Left renal pelvis (tissue), 4 donors: ENCODE measurements at places on chromosomes 6 and 20.

DNA sequence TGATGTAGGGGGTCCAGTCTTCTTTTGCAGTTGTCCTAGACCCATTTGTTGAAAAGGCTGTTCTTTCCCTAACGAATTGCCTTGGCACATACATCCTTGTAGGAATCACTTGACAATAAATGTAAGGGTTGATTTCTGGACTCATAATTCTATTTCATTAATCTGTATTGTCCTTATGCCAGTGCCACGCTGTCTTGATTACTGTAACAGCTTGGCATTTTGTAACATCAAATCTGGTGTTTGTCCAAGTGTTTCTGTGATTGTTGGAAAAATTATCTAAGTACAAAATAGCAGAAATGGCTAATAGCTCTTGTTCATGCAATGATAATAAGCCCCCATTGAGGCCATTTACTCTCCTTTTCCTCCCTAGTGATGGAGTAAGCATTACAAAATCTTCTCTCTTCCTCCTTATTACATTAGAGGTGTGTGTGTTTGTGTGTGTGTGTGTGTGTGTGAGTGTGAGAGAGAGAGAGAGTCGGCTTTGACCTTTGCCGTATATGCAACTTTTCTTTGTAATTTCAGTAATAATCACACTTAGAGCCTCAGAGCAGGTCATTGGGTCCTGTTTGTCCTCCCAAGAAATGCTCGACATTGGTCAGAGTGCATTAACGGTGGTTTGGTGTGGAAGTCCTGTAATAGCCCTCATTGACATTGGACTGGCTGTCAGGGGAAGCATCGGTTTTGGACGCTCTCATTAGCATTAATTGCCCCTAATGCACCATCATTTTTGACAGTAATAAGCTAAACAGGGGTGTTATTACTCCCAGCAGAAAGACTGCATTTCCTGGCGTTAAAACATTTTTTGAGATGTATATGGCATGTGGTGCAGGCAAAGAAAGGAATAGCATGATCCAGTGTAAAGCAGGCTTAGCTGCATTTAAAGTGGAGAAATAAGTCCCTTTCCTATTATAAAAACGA lies 40.7 kb upstream of the MROH8 start:
- no peak for DNase-seq

- no peak for DNase-seq
These were observed 32.3 kb upstream of the CITED2 start for GRCh38 chr6:139406577-139407343.

DNA sequence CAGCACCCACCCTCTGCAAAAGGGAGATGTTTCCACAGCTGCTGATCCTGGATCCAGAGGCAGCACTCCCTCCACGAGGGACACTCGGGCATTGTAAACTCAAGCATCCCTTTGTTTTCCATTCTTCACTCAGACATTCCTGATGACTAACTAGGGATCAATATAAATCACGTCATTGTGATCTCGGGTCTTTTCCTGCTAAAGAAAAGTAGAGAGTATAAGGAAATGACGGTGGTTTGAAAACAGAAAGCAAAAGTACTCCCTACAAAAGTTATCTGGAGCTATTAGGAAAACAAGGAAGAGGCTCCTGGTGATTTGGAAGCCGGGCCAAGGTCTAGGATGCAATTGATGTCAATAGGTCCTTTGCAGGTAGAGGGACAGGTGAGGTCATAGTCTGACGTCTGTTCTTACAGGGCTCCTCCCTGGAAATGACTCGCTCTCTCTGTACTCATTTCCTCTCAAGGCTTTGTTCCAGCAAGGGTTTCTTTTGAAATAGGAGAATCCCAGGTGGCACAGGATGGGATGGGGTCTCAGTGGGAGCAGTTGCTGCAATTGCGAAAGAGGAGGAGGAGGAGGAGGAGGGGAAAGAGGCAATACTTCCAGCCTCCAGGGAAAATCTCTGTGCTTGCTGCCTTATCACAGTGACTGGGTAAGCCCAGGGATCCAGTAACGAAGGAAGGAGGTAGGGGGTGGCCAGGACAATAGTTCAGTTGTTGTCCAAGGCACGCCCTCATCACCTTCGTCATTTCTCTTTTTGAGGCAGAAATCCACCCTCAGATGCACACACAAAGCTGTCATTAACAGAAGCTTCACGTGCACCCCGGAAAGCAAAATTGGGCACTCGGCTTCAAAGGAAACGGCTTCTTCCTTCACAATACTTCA lies 222.8 kb downstream of the LY86 start:
- DNase-seq, result no peak

DNA sequence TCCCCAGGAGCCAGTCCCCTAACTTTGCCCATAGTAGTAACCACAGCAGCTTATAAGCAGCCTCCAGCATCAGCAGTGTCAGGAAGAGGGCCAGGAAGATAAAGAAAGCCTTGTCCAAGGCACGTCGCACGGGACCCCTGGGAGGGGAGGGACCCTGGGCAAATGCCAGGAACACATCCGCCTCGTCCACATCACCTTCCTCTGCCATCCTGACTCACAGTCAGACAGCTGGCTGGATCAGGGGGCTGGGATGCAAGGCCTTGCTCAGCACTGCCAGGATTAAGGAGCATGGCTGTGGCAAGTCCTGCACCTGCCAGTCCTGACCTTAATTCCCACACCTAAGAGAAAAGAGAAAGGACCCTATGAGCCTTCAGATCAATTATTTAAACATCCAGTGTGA lies 11.5 kb upstream of the ZBTB22 start:
- DNase-seq, result no peak
